ENCODE measurements at places on chromosomes 11 and 22.

- DNase-seq: no peak
Measured at GRCh38 chr22:39832627-39833074, 60.9 kb downstream of the ENTHD1 start.

- DNase-seq: no peak
Measured at GRCh38 chr11:20934516-20934915, 265.1 kb downstream of the NELL1 start.

DNA sequence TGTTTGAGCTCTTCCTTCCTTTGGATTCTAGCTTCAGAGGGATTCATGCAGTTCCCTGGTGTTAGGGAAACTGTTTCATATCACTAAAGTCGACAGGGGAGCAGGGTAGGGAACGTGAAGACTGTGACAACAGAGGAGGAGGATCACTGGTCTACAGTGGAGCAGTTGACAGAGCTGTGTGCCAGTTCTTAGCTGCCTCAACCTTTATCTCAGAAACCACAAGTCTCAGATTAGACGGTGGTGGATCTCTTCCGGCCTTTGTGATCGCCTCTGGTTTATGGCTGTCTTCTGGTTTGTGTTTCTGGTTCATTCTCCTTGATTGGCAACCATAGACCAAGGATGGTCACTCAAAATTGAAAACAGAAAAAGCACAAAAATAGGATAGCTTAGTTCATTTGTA, 538.9 kb upstream of the API5 start:
- no peak for DNase-seq

DNA sequence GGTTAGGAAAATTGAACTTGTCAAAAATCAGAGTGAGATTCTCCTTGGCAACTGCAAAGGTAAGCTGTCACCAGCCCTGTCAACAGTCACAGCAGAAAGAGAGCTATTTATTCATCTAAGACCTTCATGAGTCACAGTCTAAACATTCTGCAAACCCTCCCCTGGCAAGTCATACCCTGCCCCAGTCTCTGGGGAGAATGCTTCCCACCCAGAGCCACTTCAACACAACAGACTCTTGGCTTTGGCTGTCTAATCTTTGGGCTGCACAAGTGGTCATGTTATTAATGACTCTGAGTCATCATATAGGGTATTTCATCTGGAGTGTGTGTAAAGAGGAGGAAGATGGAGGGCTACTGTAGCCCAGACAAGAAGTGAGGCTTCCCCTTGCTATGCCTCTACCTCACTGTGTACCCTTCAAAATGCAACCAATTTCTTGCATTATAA, 153.4 kb downstream of the CCDC34 start:
- DNase-seq: peak; percentile 94

DNA sequence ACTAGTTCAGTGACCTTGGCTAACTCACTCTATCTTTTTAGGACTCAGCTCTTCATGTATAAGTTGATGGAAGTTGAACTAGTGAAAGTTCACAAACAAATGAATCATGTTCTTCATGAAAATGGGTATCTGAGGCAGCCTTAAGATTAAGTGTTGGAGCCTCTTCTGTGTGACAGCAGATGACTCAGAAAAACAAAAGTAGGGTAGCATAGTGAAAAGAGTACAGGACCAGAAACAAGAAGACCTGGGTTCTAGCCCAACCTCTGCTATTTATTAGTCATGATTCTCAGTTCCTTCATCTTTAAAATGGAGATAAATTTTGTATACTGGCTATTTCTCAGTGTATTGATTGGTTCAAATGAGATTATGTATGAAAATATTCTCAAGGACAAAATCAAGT, 60.2 kb downstream of the USP35 start:
- no peak for DNase-seq

DNA sequence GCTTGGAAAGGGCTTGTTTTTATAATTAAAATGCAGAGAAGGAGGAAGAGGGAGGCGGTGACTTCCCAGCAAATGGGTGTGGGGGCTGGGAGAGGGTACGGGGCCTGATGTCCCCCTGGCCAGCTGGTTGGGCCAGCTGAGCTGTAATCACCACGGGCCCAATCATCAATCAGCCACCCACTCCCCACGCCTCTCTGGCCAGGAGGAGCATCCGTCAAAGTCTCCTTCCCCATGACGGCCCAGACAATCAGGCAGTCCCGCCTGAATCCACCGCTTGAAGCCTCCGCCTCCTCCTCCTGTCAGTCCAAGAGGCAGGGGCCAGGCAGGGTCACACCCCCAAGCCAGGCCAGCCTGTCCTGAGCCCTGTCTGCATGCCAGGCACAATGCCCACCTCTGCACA, 13.3 kb upstream of the CABP7 start:
- no peak for DNase-seq

GRCh38 chr11:67409261-67409666, 5.4 kb downstream of the TBC1D10C start:
- DNase-seq: peak; percentile 92

DNA sequence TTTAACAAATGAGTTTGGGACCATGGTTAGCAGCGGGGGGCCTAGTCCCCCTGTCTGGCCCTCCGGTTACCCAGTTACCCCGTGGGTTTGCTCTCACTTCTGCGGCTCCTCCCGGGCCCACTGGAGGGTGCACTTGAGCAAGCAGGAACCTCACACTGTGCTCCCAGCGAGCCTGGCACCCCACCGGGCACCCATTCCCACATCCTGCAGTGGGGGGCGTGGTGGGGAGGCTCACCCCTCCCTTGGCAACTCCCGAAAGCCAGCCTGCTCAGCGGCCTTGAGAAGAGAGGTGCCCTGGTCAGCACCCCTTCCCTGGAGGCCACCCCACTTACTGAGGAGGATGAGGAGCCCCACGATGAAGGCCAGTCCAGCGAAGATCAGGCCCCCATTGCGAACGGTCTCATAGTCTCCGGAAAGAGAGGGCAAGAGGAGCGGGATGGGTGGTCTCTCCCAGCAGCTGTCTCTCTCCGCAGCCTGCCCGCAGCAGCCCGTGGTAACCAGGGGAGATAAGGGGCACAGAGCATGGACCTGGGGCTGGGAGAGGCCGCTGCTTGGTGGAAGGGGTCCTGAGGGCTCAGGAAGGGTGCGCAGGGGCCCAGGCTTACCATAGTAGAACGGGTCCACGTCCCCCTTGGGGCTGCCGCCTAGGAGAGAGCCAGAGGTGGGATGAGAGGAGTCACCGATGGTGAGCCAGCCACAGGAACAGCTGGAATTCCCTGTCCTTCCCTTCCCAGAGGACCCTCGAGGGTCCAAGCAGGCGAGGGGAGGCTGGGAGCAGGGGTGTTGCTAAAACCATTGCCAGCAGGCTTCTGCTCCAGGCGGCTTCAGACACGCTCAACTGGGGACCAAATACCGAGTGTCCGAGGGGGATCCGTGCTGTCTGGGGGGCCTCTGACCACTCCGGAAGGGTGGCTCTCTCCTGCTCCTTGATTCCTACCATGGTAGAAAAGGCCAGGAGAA, 2.2 kb downstream of the FXYD2 start:
- peak; percentile 63 for DNase-seq

- DNase-seq: no peak
Measured at GRCh38 chr11:74678041-74678440, 53.2 kb downstream of the CHRDL2 start.

GRCh38 chr11:37394236-37394870, 796.3 kb upstream of the RAG2 start:
- peak; percentile 9 for DNase-seq

DNA sequence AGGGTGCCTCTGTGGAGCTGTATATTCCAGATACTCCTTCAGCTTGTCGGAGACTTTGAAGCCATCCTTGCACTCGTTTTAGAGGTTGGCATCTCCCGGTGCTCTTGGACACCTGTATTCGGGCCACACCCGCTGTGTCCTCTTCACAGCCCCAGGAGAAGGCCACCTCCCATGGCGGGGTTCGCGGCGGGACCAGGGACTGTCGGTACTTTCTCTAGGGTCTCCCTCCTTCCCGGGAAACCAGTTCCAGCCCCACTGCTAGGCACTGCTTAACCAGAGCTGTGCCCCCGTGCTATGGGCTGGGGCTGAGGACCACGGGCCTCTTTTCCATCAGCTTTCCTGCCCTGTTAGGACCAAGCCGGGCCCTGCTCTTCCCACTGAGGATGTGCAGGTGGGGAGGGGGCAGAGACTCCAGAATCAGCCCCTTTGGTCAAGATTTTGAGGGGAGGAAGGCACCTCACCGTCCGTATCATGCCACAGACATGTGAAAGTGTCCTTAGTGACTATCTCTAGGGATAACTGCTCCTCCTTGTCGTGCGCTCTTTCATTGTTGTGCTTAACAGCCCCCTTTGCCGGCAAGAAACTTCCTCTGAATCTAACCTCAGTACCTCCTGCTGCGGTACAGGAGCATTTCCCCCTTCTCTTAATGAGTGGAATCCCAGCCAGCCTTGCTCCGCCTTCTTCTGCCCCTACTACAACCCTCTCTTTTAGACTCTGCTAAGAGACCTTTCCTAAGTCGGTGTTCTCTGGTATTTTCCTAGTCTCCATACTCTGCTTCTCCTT, 1.2 kb upstream of the B3GAT1 start:
- no peak for DNase-seq

- no peak for DNase-seq
Measured at GRCh38 chr11:60984636-60985035, 13.2 kb downstream of the CD6 start.

DNA sequence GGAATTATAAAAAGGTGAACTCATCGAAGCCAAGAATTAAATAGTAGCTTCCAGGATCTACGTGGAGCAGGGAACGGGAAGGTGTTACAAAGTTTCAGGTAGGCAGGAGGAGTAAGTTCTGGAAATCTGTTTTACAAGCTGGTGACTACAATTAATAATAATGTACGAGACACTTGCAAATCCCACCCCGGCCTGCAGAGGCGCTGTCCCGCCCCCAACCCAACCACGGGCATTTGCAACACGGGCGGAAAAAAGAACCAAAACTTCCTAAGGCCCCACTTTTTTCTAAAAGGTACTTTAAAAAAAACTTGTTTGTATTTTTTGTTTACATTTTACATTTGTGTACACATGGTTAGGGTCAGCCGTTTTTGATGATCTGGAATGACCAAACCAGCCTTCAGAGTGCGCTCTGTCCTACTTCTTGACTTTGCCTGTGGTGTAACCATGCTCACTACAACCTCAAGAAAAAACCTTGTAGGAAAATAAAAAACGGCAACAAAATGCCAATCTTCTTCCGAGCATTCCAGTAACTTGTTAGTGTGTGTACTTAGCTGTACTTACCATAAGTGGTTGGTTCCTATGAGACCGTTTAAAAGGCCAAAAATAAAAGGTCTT, 449.6 kb upstream of the B3GAT1 start:
- DNase-seq: peak; percentile 20

DNA sequence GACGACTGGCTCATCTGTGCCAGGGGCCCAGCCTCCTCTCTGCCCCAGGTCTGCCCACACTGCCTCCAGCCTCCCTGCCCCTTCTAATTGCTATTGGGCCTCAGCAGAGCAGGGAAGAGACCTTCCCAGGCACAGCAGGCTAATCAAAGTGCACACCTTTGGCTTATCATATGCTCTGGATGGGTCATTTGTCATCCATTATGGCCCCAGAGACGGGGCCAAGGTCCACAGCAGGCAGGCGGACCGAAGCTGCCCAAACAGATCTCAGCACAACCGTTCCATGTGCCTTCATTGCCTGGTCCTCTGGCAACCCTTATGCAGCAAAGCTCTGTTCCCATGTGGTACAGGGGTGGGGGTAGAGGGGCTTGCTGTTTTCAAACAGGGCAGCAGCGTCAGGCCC, 66.6 kb downstream of the TP53I11 start:
- DNase-seq: no peak

- no peak for DNase-seq
Measured at GRCh38 chr11:94754819-94755218, 13.3 kb upstream of the AMOTL1 start.

- peak; percentile 71 for DNase-seq
Measured at GRCh38 chr11:74388678-74389327, 9.4 kb downstream of the PGM2L1 start.

- no peak for DNase-seq
Measured at GRCh38 chr11:24575392-24575791, 78.5 kb downstream of the LUZP2 start.

GRCh38 chr11:114085965-114086793, 26.7 kb downstream of the ZBTB16 start:
- DNase-seq: no peak

- DNase-seq: no peak
Measured at GRCh38 chr11:22426915-22427314, 88.7 kb downstream of the SLC17A6 start.

GRCh38 chr11:10385696-10386095, 69.4 kb upstream of the AMPD3 start:
- no peak for DNase-seq

DNA sequence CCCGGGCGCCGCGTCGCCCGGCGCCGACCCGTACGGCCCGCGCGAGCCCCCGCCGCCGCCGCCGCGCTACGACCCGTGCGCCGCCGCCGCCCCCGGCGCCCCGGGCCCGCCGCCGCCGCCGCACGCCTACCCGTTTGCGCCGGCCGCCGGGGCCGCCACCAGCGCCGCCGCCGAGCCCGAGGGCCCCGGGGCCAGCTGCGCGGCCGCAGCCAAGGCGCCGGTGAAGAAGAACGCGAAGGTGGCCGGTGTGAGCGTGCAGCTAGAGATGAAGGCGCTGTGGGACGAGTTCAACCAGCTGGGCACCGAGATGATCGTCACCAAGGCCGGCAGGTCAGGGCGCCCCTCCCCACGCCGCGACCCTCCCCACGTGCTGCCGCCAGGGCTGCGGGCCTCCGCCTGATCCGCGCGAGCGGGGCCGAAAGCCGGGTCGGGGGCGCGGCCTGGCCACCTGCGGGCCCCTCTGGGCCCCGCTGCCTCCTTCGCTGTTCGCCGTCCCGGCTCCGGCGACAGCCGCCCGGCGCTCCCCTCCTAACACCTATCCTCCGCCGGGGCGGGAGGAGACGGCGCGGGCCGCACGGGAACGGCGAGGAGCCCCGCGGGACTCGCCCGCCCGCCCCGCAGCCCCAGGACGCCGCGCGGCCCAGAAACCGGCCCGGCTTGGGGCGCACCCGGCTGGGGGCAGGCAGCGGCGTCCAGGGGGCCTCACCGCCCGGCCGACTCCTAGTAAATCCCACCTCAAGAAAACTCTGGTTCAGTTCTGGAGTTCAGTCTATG, 560 bp downstream of the TBX1 start:
- DNase-seq: peak; percentile 44

DNA sequence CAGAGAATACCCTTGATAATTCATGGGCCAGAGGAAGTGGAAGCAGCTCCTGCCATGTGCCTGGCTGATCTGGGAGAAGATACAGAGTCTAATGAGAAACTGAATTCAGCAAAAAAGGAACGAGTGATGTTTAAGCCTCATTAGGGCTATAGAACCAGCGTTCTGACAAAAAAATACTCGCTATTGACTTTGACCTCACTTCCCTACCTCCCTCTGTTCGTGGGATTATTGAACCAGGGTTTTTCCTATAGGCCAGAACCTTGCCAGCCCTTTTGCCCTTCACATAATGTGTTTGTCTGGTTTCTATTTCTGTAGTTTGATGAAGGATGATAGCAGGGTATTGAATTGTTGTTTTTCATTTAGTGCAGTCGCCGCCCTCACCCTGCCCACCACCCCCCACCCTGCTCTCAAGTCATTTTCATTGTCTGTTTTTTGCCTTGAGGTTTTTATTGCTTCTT, 7.6 kb upstream of the RBFOX2 start:
- no peak for DNase-seq

Data from NB4 (cell line).